MCF 10A (cell line): ENCODE measurements at places on chromosomes 16 and 17.

DNA sequence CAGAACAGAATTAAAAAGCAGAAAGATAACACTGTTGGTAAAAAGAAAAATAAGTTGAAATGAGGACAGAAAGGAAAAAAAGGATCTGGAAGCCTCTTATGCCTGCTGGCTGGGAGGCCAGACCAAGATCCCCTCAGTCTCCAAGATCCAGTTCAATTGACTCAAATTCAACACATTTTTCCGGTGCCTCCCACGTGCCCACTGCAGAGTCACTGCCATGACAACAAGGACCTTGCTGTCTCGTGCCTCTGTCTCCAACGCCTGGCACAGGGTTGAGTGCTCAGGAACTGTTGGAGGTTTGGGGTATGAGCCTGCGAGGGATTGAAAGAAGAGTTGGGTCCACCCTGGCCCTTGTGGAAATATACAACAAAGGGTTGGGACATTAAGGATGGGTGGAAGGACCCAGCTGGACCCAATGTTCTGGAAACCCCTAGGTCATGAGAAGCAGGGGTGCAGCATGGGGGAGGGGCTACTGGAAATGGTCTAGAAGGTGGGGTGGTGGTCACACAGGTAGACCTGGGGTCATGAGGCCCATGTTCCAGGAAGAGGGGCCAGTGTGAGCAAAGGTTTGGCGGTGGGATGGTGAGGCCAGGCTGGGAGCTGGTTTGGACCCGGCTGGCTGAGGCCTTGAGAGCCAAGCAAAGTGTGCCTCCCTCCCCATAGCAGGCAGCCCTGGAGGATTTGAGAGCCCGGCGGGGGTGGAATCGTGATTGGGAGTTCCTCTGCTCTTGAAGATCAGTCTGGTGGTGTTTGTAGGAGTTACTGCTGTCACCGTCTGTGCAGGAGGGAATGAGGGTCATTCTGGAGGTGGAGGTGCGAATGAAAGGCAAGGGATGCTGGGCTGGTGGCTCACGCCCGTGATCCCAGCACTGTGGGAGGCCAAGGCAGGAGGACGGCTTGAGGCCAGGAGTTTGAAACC lies 1.3 kb downstream of the IL34 start:
- DNase-seq, result no peak

GRCh38 chr16:31696968-31697743 lies 169.5 kb downstream of the AHSP start:
- DNase-seq, result peak; percentile 55

DNA sequence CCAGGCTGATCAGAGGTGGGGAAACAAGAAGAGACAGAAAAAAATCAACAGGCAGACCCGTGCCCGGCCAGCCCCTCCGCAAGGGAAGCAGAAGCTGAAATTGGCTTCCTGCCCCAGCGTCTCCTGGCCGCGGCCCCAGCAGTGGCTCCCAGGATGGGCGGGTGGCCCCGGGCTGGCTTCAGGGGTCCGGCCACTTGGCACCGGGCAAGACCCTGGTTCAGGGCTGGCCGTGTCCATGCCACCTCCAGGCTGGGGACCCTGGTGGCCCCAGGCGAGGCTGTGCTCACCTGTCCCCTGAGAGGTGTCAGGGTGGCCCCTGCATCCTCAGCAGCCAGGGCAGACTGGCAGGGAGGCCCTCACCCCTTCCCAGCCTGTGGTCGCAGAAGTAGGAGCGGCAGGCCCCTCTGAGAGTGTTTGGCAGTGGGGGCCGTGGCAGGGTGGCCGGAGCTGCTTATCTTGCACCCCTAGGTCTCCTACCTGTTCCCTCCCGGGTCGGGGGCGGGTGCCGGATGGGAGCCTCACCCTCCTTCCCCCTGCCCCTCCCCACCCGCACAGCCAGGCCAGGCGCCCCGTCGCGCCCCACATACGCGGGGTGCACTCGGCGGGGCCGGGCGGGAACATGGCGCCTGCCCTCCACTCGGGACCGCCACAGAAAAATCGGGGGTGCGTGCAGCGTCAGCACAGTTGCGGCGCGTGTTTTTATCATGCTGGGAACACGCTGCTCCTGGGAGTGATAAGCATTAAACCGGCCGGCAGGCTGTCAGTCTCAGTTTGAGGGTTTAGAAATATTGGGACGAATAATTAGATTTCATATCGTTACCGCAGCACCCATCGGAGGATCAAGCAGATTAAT lies 46.7 kb upstream of the ZC3H18 start:
- DNase-seq, result no peak

DNA sequence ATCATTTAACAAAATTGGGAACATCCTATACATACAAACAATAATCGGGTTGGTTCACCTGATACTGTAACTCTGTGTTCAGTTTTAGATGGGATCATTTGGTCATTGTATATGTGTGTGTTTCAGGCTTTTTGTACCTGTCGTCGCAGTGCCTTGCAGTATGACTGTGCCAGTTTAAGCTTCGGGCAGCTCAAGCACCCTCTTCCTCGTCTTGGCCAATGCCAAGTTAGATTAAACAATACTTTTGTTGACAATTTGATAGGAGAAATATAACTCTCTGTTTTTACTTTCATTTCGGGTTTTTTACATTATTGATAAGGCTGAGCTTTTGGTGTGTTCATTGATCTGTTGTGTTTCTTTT lies 37.0 kb upstream of the ARHGAP17 start:
- DNase-seq, result no peak

DNA sequence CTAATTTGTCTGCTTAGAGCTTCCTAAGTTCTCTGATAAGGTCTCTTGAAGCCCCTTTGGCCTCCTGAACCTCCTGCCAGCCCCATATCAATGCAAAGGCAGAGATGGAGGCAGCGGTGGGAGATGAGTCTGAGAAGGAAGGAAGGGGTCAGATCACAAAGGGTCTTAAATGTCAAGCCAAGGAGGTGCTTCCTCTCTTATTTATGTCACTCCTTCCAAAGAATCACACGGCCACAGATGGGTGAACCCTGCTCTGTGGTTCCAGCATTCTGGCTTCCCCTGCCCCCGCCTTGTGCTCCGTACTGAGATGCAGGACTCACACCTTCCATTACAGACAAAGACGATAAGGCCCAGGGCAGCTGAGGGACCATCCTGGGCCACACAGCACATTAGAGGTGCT lies 96.3 kb downstream of the GSG1L start:
- DNase-seq, result no peak
